Heart left ventricle (tissue), 16 donors: ENCODE measurements at places on chromosomes 3 and 15.

GRCh38 chr3:71207632-71208031 is 375.9 kb downstream of the FOXP1 start:
- no peak for DNase-seq

DNA sequence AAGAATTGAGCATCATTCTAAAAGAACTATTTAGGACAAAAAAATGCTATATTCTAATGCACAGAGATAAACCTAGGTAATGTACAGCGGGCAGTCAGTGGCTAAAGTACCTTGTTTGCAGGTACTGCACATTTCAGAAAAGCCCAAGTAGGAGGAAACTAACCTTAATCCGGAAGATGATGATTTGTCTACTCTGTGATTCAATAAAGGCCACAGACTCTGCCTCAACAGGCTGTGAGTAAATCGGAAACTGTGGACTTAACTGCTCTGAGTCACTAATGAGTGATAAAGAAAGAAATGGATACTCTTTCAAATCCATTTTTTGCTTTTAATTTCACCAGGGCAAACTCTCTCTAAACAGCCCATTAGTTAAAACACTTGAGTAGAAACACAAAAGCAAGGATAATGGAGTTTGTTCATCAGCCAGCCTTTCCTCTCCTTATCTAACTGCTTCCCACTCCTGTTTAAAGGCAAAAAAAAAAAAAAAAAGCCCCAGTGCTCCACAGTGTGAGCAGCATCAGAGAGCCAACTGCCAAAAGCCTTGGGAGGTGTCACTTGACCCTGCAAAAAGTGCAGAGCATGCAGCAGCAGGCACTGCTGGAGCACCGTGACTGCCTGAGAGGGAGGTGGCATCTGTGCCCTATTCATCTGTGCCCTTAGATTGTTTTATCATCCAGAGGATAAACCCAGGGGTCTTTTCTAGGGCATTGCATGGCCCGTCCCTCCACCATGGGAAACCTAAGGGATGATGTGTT is 187.7 kb downstream of the SATB1 start:
- DNase-seq = peak; percentile 29

GRCh38 chr15:46177219-46177618 is 542.4 kb downstream of the SQOR start:
- no peak for DNase-seq

GRCh38 chr15:86337071-86337470 is 257.4 kb downstream of the AGBL1 start:
- no peak for DNase-seq

- no peak for DNase-seq
Observed at GRCh38 chr3:160140756-160141155, 84.5 kb upstream of the C3orf80 start.

- DNase-seq = no peak
Observed at GRCh38 chr3:171239757-171240503, 213.4 kb upstream of the SLC2A2 start.

- no peak for DNase-seq
Observed at GRCh38 chr3:182357928-182358327, 435.4 kb upstream of the ATP11B start.

- DNase-seq = peak; percentile 55
Observed at GRCh38 chr3:69420781-69421520, 35.1 kb upstream of the FRMD4B start.

DNA sequence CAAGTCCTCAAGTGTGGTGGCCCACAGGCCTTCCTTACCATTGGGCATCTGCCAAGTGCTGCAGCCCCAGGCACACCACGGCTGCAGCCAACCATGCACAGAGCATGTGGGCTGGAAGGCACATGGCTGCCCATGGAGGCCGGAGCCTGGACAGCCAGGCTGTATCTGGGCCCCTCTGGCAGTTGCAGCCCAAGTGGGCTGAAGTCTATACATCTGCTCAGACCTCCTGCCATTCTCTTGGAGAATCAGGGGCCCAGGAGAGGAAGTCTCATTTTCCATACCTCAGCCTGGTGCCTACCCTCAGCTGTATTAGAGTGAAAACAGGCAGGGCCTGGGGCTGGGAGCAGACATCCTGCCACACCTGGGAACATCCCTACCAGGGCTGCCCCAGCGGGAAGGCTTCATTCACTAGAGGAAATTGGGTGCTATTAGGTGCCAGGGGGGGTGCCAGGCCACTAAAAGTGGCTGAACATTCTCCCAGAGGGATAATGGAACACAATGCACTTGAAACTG is 48.0 kb upstream of the SLCO2A1 start:
- DNase-seq = no peak

DNA sequence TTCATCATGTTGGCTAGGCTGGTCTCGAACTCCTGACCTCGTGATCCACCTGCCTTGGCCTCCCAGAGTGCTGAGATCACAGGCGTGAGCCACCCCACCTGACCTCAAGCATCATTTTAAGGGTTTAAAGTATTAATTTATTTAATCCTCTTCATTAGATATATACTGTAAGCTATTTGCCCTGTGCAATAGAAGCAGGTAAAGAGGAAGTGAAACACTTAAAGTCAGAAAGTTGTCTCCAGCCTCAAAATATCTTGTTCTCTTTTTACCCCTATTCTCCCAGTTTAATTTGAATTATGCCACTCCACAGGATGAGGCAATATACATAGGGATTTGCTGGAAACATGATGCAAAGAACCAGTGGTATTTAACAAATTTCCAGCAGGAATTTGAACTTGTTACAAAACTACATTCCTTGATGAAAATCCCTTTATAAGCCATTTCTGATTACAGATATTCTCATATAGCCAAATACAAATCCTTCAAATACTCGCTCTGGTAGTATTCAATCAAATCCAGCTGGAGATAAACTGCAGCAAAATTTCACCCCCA is 2.0 kb downstream of the NDUFB5 start:
- no peak for DNase-seq

DNA sequence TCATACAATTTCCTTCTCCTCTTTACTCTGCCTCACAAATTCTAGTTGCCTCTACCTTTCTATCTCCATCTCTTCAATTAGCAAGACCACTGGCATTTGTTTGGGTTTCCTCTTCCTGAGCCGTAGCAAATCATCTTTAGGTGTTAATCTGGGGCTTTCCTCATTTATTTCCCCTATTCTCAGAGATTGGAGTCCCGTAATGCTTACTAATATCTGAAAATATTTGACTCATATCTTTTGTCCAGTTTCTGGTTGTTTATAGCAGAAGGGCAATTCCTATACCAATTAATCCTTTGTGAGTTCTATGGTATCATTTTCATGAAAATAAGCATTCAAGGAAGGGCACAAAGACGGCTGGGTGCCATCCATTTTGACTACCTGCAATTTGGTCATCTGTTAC is 103.7 kb downstream of the NR2E3 start:
- no peak for DNase-seq

GRCh38 chr3:197007296-197007940 is 22.2 kb downstream of the MELTF start:
- no peak for DNase-seq

- DNase-seq = no peak
Observed at GRCh38 chr3:146739203-146739671, 134.1 kb upstream of the PLSCR5 start.

GRCh38 chr15:37550360-37551024 is 383.9 kb upstream of the TMCO5A start:
- DNase-seq = peak; percentile 40

- DNase-seq = no peak
Observed at GRCh38 chr15:55221090-55222011, 24.6 kb upstream of the RSL24D1 start.

- DNase-seq = no peak
Observed at GRCh38 chr3:5565026-5565425, 377.5 kb downstream of the EDEM1 start.

- DNase-seq = no peak
Observed at GRCh38 chr15:68196445-68197169, 8.5 kb downstream of the CALML4 start.

GRCh38 chr15:91908391-91908790 is 54.9 kb downstream of the SLCO3A1 start:
- DNase-seq = no peak

DNA sequence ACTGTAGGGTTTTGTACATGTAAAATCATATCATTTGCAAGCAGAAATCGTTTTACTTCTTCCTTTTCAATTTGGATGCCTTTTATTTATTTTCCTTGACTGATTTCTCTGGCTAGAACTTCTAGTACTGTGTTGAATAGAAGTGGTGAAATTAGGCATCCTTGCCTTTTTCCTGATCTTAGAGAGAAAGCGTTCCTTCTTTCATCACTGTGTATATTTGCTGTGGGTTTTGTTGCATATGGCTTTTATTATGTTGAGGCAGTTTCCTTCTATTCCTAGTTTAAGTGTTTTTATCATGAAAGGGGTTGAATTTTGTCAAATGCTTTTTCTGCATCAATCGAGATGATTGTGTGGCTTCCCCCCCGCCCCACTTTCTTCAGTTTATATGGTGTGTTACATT is 140.9 kb downstream of the ATG7 start:
- DNase-seq = no peak

- no peak for DNase-seq
Observed at GRCh38 chr15:93424131-93424530, 335.1 kb upstream of the RGMA start.

GRCh38 chr3:184715943-184716621 is 4.2 kb upstream of the MAGEF1 start:
- no peak for DNase-seq

- no peak for DNase-seq
Observed at GRCh38 chr3:47705391-47705790, 76.3 kb downstream of the SMARCC1 start.

DNA sequence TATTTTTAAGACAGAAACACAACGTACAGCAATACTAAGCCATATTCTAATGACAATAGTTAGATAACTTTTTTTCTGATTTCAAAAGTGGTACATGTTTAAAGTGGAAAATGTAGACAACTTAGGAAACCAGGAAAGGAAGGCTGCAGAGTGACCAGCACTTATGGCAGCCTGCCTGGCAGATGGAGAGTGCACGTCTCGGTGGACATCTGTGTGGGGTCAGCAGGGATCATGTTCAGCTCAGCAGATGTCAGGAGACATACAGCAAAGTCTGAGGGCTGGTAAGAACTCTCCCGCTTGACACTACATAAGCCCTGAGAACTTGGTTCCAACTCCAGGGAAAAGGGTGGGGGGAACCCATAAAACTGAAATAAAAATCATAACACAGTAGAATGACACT is 128.6 kb upstream of the ADPGK start:
- DNase-seq = no peak

DNA sequence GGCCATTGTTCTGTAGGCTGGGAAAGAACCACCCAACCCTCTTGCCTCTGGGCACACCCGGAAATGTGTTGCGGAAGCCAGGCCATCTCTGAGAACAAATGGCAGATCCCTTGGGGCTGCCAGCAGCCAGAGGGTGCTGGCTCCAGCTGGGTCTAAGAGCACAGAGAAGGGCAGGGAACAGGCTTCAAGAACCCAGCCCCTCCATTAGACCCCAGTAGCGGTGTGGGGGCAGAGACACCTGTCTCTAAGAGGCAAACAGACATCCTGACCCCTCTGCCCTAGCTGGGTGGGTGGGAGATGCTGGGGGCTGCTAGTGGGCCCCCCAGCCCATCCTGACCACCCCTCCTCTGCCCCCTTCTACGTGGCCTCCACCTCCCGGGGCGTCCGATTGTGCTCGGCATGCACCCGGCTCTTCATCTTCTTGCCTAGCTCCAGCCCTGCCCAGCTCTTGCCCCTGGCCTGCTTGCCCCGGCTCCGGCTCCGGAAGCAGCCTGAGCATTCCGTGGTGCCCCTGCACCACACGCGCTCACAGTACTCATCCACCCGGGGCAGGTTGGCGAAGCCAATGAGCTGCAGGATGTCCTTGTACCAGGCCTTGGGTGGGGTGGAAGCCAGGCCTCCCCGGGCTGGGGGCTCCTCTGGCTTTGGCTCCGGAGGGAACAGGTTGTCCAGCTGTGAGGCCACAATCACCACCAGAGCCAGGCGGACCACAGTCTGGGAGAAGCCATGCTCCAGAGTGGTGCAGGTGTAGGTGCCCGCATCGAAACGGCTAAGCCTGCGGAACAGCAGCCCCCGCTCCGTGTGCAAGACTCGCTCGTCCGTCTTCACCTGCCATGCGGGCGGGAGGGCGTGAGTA is 9.4 kb downstream of the SEMA3G start:
- peak; percentile 32 for DNase-seq

GRCh38 chr3:138440596-138440995 is 6.2 kb downstream of the ESYT3 start:
- no peak for DNase-seq

DNA sequence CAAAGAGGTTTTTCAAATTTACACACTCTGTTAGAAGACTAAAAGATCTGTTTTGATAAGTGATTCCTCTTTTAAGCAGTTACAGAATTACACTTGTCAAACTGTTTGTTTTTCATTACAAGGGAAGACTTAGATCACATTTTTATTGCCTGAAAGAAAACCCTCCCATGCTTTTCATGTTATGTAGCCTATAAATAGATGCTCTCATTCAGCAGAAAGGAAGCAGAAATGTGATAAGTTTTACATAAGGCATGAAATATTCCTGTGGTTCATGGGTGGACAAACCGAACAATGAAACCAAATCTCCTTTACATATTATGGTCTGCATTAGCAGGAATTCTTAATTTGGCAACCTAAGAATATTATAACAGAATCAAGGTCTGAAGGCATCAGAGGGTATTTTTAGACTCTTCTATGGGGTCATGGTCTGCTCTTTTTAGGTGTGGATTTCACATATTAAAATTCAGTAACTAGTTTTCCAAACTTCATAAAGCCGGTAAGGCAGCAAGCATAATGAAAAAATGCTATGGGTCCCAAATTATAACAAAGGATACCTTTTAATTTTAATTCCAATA is 37.3 kb upstream of the FXR1 start:
- no peak for DNase-seq

GRCh38 chr3:188272481-188273372 is 118.8 kb downstream of the LPP start:
- no peak for DNase-seq

- no peak for DNase-seq
Observed at GRCh38 chr3:114404590-114404989, 110.8 kb downstream of the TIGIT start.

DNA sequence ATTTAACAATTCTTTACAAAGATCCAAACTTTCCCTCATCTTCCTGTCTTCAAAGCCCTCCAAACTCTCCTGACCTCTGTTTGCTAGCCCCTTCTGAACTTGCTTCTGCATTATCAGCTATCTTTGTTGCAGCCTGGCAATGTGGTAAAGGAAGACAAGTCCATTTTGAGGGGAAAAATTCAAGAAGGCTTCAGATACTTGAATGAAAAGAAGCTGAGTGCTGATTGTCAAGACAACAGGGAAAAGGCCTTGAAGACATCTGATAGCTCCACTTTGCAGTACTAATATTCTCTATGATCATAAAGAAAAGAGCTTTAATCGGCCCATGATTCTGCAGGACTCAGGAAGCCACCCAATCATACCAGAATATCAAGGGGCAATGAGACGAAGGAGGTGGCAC is 91.8 kb downstream of the LMLN start:
- no peak for DNase-seq

GRCh38 chr3:48364840-48365239 is 7.2 kb upstream of the FBXW12 start:
- no peak for DNase-seq

DNA sequence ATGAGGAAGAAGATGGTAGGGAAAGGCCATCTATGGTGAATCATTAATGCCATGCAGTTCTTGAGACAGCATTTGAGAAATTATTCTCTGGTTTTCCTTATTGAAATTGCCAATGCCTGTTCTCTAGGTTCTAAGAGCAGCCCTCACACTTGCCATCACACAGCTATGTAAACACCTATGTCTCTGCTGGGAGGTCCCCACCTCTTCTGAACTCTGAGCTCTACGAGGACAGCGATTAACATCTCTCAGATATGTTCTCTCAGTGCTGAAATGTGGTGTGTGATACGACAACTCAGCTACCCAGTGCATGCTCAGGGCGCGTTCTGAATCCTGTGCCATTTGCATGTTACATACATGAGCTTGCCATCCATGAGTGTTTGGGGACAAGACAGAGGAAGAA is 131.3 kb upstream of the CTDSPL start:
- DNase-seq = no peak
